Uterus (tissue), 4 donors: ENCODE measurements at places on chromosomes 1 and 21.

DNA sequence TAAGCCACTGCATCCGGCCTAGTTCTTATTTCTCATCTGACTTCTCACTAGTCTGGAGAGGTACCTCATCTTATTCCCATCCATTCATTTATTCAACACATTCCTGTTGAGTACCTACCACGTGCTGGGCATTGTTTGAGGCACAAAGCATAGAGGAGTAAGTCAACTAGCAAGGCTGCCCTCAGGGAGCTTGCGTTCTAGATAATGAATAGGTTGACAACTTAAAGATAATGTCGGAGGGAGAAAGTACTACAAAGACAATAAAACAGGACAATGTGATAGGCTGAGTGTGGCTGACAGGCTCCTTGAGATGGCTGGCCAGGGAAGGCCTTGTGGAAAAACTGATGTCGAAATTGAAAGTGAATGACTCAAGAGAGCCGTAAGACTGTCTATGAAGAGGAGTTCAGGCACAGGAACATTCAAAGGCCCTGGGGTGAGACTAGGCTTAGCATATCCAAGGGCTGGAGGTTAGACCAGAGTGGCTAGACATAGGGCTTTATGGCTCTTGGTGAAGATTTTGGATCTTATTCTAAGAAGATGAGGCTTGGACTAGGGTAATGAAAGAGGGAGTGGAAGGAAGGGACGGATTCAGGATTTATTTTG lies 18.3 kb downstream of the SPATA21 start:
- H3K27me3 ChIP-seq: no peaks in the 10 kb centered on the region
- H3K4me3 ChIP-seq: no peak overlapping the region
- H3K27ac ChIP-seq: no peak overlapping the region
- no peaks in the 10 kb centered on the region for H3K4me1 ChIP-seq
- no peaks in the 10 kb centered on the region for H3K36me3 ChIP-seq

- H3K36me3 ChIP-seq: no peaks in the 10 kb centered on the region
- no peaks in the 10 kb centered on the region for H3K27me3 ChIP-seq
- H3K27ac ChIP-seq: no peak overlapping the region
- H3K4me1 ChIP-seq: no peaks in the 10 kb centered on the region
- no peak for DNase-seq
These were observed 177.9 kb upstream of the DUSP10 start for GRCh38 chr1:221919743-221920142.

GRCh38 chr21:19810779-19811178 lies 1187.4 kb upstream of the NCAM2 start:
- H3K4me1 ChIP-seq: no peaks in the 10 kb centered on the region
- H3K27ac ChIP-seq: no peak overlapping the region
- H3K4me3 ChIP-seq: no peak overlapping the region
- H3K27me3 ChIP-seq: peaks cover 7% of the 10 kb centered on the region

DNA sequence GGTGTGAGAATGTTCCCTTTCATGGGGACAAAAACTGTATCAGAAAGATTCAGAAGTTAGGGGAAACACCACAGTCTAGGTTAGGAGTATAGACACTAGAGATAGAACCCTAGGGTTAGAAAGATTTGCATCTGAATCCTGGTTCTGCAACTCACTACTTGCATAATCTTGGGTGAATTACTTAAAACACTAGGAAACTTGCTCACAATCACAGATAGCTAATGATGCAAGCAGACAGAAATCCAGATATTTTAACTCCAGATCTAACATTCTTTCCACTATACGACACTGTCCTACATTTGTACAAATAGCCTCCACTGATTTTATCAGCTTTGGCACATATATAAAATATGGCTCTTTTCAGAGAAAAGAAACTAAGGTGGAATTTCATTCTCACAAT lies 30.8 kb upstream of the GLIS1 start:
- no peak overlapping the region for H3K27ac ChIP-seq
- no peak for DNase-seq
- no peaks in the 10 kb centered on the region for H3K27me3 ChIP-seq
- H3K4me3 ChIP-seq: no peak overlapping the region
- no peaks in the 10 kb centered on the region for H3K4me1 ChIP-seq

DNA sequence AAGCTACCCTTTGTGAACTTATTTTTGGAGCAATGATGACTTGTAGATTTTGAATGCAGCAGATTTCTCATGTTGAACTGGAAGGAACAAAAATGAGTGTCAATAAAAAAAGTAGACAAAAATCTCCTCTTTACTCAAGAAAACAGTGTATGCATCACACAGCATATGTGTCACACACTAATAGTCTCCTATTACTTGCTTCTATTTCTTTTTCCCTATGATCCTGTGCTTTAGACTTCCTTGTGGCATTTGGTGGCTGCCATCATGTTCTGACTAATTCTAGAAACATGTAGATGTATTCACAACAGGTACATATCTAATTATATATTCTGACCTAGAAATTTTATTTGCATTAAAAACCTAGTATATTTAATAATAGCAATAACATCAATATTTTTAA lies 14.3 kb downstream of the RC3H1 start:
- H3K4me3 ChIP-seq: no peak overlapping the region
- H3K27me3 ChIP-seq: no peaks in the 10 kb centered on the region
- DNase-seq: no peak
- no peak overlapping the region for H3K27ac ChIP-seq
- no peaks in the 10 kb centered on the region for H3K4me1 ChIP-seq
- H3K36me3 ChIP-seq: no peaks in the 10 kb centered on the region

DNA sequence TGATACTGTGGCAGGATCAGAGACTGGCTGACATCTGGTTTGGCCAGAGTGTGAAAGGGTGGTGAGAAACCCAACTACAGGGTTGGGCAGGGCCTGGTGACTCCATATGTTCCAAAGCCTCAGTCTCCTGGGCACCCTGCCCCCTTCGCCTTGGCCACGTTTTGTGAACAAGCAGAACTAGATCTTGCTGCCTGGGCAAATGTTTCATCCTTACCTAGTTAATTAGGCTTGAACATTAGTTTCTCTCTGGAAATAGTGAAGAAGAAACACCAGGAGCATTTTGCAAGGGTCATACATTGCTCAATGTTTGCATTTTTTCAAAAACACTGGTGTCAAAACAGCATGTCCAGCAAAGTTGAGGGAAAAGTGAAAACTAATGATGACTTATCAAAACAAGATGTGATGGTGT lies 60.5 kb downstream of the MAP3K7CL start:
- DNase-seq: no peak
- H3K4me3 ChIP-seq: no peak overlapping the region
- no peaks in the 10 kb centered on the region for H3K27me3 ChIP-seq
- no peak overlapping the region for H3K27ac ChIP-seq
- no peaks in the 10 kb centered on the region for H3K4me1 ChIP-seq

DNA sequence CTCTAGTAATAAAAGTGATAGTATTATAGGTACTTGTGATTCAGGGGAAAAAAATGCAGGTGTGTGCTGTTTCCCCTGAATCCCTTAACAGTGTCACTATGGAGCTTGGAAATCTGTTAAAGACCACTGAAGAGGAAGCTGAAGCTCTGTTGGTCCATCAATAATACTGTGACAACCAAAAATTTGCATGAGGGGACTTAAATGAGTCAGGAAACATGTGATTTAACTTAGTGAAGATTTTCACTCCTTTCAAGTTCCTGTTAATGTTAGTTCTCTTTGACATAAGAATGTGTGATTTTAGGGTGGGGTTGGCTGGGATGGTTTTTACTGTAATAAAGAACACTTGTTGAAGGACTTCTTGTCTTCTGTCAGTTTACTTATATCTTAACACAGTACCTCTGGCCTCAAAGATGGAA lies 32.0 kb downstream of the VANGL2 start:
- H3K4me1 ChIP-seq: no peaks in the 10 kb centered on the region
- H3K36me3 ChIP-seq: no peaks in the 10 kb centered on the region
- H3K27ac ChIP-seq: no peak overlapping the region
- H3K4me3 ChIP-seq: no peak overlapping the region
- no peaks in the 10 kb centered on the region for H3K27me3 ChIP-seq
- no peak for DNase-seq

GRCh38 chr1:31696242-31696641 lies 7.6 kb downstream of the COL16A1 start:
- no peak overlapping the region for H3K4me3 ChIP-seq
- H3K36me3 ChIP-seq: no peaks in the 10 kb centered on the region
- H3K27ac ChIP-seq: no peak overlapping the region
- no peaks in the 10 kb centered on the region for H3K27me3 ChIP-seq
- peaks cover 13% of the 10 kb centered on the region for H3K4me1 ChIP-seq

GRCh38 chr1:156511644-156512043 lies 11.1 kb upstream of the MEF2D start:
- no peak for DNase-seq
- no peak overlapping the region for H3K27ac ChIP-seq
- H3K36me3 ChIP-seq: no peaks in the 10 kb centered on the region

- H3K36me3 ChIP-seq: no peaks in the 10 kb centered on the region
- no peaks in the 10 kb centered on the region for H3K27me3 ChIP-seq
These were observed 624 bp downstream of the SLC41A1 start for GRCh38 chr1:205812271-205812877.
